ENCODE measurements at places on chromosomes 3 and 15. TPM values are rescaled to one million over a fixed set of nuclear protein-coding genes. Genes with fewer than 3 reads are reported as not detected.

GALNT15 gene
- 4.5 TPM for total RNA-seq

HIGD2B gene
- 0.24 TPM for total RNA-seq

GRCh38 chr3:57779666-57780065 lies 23.6 kb downstream of the SLMAP start:
- no peak for DNase-seq

- DNase-seq, result no peak
These were observed 71.6 kb downstream of the LRTM1 start for GRCh38 chr3:54856271-54856670.

DNA sequence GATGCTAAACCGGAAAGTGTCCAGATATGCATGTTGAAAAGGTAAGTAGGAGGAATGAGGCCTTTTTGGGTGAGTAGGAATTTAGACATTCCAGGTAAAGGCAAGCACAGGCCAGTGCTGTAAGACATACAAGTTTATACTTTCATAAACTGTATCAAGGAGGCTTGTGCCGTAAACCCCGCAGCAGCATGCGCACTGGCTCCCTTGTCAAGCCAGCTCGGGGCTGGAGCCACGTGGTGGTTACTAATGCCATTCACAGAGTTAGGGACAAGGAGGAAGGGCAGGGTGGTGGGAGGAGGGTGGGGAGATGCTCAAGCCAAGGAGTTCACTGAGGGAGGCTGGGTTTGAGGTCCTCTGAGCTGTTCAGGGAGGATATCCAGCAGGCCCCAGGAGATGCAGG lies 35.8 kb downstream of the PLD1 start:
- no peak for DNase-seq

GRCh38 chr3:144433006-144433405 lies 461.4 kb downstream of the DIPK2A start:
- no peak for DNase-seq

DNA sequence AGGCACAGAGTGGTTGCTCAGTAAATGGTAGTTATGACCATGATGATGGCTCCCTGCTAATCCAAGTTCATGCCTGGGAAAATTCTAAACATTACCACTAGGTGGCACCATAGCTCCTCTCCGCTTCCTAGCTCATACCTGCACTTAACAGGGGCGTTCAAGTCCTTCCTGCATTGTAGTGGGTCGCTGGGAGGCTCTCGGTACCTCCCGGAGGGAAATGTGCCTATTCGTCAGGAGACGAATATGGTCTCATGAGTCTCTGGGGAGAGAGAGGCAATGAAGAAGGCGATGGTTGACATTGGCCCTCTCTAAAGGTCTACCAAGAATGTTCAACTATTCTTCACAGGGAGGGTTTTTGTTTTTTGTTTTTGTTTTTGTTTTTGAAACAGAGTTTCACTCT lies 10.9 kb downstream of the MESP1 start:
- DNase-seq, result no peak

DNA sequence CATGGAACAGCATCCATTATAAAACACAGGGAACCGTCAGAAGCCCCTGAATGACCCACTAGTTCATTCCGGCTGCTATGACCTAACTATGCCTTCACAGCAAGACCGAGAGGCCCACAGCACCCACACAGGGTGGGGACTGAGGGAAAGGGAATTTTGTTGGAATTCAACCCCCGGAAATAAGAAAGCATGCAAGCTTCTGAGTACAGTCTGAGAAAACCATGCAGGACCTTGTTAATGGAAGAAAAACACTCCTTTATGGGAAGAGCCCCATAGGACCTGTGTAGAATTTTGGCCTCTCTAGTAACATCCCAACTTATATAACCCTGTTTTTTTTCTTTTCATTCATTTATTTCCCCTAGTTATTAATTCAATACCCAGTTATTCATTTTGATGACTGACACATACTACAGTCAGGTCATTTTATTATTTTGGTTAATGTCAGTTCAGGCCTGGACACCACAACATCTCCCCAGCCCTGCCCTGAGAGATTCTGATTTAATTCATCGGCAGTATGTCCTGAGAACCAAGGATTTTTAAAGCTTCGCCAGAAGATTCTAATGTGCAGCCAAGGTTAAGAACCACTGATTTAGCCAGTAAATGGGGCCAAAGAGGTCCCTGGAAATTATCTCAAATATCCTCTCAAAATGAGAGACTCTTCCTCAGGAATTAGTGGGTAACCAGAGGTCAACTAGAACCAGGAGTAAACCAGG lies 231.6 kb upstream of the GOLGA6L4 start:
- DNase-seq, result no peak

SLC6A20 gene
- 17.0 TPM for total RNA-seq

CLRN1 gene
- total RNA-seq, result not detected

EEFSEC gene
- 11.5 TPM for total RNA-seq

FETUB gene
- total RNA-seq, result not detected

POLR2M gene
- 57.3 TPM for total RNA-seq

GRCh38 chr3:195249858-195250464 lies 21.0 kb downstream of the XXYLT1 start:
- no peak for DNase-seq

CAMK1 gene
- 29.1 TPM for total RNA-seq

SAMMSON gene
- total RNA-seq, result not detected

GRCh38 chr15:92636908-92637481 lies 18.6 kb downstream of the FAM174B start:
- DNase-seq, result peak; percentile 73

- DNase-seq, result no peak
These were observed 458.3 kb upstream of the CBLB start for GRCh38 chr3:106326941-106327695.

GRCh38 chr3:161049683-161050248 lies 55.4 kb downstream of the B3GALNT1 start:
- DNase-seq, result no peak

CGNL1 gene
- 31.2 TPM for total RNA-seq

- no peak for DNase-seq
These were observed 118.5 kb upstream of the KCNMB2 start for GRCh38 chr3:178417736-178418135.

- no peak for DNase-seq
These were observed 44.0 kb upstream of the HERC1 start for GRCh38 chr15:63877713-63878271.

DNA sequence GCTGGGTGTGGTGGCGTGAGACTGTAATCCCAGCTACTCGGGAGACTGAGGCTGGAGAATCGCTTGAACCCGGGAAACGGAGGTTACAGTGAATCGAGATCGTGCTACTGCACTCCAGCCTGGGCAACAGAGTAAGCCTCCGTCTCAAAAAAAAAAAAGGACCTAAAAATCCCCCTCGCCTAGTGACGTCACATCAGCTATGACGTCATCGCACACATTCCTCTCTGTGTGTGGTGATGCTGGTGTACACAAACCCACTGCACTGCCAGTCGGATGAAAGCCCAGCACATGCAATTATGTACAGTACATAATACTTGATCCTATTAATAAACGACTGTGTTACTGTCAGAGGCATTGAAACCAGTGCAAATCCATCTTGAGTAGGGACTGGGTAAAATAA lies 40.2 kb upstream of the SEC61A1 start:
- no peak for DNase-seq

DNA sequence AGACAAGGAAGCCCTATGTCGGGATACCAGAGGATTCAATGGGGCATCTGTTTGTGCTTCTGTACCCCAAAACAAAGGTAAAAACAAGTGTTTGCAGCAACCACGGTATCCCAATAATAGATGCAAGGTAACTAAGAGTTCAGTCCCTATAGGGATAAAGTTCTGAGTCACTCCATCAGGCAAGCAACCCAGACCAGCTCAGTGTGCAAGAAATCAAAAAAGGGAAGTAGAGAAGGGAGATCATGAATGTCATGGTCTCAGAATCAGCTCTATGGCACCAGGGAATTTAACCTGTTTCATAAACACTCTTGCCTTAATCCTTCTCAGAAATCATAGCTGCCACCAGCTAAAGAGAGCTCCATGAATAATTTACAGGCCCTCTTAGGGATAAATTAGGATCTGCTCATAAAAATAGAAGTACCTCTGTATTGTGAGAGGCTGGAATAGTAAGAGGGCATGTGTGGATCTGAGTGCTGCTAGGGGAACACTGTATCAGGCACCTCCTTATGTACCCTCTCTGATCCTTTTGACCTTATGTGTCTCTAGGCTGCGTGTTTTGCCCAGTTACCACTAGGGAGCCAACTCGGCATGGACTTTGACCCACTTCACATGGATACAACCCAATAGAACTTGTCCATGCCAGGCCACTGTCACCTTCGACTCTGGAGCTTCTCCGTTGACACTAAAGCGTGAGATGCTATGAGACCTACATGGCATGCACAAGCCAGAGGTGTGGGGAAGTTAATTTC lies 754.6 kb downstream of the AGBL1 start:
- DNase-seq, result no peak

DNA sequence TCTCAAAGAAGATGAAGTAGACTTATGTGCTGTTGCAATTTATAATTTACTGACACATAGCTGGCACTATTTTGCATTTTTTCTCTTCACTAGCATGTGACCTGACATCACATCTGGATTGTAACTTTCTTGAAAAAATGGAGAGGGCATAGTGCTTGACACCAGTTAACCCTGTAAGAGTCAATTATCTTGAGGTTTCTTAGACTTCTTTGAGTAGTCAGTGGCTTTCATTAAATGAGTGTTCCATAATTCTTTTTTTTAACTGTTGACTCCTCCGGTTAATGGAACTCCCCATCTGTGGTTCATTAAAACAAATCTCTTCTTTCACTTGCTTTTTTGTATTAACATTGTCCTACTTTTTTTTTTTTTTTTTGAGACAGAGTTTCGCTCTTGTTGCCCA lies 16.9 kb upstream of the PRKCI start:
- no peak for DNase-seq

ATG7 gene
- 73.3 TPM for total RNA-seq

DNA sequence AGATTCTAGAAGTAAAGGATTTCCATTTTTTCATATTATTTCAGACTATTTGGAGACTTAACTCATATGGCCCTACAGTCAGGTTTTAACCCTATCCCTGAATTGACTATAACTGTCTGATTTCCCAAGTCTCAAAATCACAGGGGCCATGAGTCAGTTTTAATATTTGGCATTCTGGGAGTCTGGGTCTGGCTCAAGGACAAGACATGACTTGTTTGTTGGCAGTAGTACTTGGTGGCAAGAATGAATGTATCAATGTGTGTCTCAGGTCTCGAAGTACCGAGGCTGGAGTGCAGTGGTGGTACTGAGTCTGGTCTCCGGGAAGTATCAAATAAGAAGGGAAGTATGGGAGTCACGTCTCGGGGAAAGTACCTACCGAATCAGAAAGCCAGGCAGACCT lies 10.8 kb downstream of the UMPS start:
- DNase-seq, result no peak

XCR1 gene
- 2.0 TPM for total RNA-seq

GRCh38 chr3:43892526-43892925 lies 201.8 kb downstream of the ABHD5 start:
- no peak for DNase-seq

DNA sequence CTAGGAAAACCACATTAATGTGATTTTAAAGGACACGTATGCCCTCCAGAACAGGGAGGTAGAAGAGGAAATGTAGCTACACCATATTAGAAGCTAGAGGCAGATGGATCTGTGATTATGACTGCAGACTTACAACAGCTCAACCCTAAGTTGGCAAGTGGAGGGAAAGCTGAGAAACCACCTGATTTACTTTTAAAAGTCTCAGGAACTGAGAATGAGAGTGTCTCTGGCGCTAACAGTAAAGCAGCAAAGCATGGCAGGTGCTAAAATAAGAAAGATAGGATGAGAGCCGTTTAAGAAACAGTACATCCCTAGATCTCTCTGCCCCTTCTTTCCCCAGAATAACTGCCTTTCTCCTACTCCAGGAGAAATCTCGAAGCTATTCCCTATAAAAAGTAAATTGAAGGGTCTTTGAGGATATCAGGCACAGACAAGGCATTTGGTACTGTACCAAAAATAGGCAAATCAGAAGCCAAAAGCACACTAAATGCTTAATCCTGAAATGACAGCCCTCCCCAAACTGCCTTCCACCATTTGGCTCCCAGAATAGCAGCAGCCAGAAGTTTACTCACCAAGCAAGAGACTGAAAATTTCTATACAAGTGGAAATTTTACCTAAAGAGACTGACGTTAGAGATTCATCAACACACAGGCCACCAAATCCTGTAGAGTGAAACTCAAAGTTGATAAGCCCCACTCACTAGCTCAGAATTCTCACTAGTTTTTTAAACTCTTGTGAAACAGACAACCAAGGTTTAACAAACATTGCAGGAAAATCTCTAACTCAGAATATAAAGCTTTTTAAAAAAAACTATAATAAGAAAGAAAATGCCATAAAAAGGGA lies 34.3 kb upstream of the PARP14 start:
- no peak for DNase-seq

GRCh38 chr3:8663177-8664061 lies 18.8 kb upstream of the SSUH2 start:
- DNase-seq, result no peak

- DNase-seq, result no peak
These were observed 27.6 kb downstream of the NDUFB4 start for GRCh38 chr3:120623727-120624093.

GRCh38 chr15:99978426-99978825 lies 245.2 kb upstream of the LYSMD4 start:
- no peak for DNase-seq

MESP2 gene
- total RNA-seq, result not detected

DNA sequence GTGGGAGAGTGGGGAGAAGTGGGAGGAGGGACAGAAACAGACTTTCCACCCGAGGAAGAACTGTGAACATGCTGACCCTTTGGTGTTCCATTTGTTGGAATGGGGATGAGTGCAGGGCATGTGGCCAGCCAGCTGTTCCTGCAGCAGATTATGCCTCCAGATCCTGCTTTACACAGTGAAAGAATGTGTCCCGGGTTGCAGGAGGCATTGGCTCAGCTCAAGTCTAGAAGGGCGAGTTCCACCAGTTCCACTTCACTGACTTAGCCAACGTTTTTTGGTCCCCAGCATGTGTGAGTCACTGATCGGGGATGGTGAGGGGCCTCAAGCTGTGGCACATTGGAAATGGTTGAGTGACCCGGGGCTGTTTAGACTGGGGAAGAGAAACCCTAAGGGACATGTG lies 307.0 kb upstream of the ROPN1 start:
- no peak for DNase-seq
